ENCODE measurements at places on chromosomes 11 and 22.

GRCh38 chr11:119983240-119983732, 154.6 kb downstream of the TRIM29 start:
- no peak for DNase-seq

DNA sequence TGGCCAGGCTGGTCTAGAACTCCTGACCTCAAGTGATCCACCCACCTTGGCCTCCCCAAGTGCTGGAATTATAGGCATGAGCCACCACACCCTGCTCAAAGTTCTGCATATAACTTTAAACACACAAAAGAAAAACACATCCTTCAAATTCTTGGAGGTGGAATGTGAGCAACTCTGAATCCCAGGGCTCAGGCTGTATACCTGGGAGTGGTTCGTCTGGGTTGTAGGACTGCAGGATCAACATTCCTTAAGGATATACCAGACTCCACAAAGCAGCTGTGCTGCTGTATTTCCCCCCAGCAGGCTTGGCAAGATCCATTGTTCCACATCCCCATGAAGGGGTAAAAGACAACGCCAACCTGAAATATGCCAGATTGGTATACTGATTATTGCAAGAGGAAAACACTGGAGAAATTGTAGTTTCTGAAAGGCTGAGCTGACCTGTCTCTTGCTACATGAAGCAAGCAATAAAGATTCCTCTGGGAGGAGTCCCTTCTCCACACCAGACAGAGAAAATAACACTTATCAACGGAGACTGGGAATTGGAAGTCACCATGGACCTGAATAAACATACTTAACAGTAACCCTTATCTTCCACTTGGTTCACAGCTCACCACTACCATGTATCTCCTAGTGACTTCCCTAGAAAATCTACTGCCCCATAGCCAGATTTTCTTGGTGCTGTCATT, 12.2 kb upstream of the RPS3 start:
- no peak for DNase-seq

GRCh38 chr11:120197251-120197891, 13.5 kb upstream of the OAF start:
- DNase-seq: no peak

GRCh38 chr22:42688241-42689211, 32.1 kb downstream of the A4GALT start:
- peak; percentile 52 for DNase-seq

GRCh38 chr11:66619080-66619554, 2.7 kb downstream of the RBM14 start:
- DNase-seq: no peak

DNA sequence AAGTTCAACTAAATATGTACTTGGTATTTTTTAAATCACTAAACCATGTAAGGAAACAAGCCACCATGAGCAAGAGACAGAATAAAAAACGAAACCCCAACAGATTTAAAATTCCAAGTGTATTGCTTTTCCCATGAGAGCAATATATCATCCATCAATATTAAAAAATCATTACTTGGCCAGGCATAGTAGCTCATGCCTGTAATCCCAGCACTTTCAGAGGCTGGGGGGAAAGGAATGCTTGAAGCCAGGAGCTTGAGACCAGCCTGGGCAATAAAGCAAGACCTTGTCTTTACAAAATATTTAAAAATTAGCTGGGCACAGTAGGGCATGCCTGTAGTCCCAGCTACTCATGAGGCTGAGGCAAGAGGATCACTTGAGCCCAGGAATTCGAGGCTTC, 190.8 kb downstream of the TTC28 start:
- no peak for DNase-seq

- no peak for DNase-seq
Measured at GRCh38 chr11:60875366-60876167, 8.2 kb downstream of the ZP1 start.

GRCh38 chr22:26489447-26490036, 5.9 kb downstream of the SRRD start:
- DNase-seq: no peak

- DNase-seq: peak; percentile 13
Measured at GRCh38 chr11:6703247-6704063, 20.3 kb upstream of the MRPL17 start.

DNA sequence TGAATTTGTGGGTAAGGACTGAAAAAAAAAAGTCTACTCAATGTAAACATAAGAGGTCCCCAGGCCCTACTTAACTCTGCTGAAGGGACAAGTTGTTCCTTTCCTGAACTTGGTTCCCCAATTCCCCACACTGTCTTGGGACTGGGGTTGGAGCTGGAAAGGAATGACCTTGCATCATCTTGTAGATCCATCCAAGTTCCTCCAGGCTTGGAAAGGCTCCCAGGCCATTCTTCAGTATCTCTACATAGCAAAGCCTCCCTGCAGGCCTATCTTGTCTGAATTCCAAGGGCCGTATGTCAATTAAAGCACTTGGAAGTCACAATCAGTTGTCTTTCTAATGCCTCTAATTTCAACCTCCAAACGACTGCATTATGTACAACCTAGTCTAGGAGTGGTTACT, 361.2 kb downstream of the TMEM135 start:
- no peak for DNase-seq

DNA sequence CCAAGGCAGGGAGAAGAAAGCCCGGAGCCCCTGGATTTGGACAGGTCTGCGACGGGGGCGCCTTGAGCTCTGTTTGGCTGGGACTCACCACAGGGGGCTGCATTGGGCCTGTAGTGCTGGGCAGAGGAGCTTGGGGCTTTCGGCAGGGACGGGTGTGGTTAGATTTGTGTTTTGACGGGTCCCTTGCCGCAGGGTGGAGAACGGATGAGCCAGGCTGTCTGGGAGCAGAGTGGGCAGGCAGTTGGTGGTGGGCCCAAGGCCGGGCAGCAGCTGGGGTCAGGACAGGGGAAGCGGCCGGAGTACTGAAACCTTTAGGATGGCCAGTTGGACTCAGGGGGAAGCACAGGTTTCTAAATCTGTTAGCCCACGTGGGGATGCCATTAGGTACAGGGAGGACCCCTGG, 13.4 kb downstream of the C11orf24 start:
- DNase-seq: no peak

GRCh38 chr11:82701847-82702520, 31.7 kb downstream of the FAM181B start:
- DNase-seq: no peak

- no peak for DNase-seq
Measured at GRCh38 chr22:27206374-27207133, 549.2 kb downstream of the MIAT start.

DNA sequence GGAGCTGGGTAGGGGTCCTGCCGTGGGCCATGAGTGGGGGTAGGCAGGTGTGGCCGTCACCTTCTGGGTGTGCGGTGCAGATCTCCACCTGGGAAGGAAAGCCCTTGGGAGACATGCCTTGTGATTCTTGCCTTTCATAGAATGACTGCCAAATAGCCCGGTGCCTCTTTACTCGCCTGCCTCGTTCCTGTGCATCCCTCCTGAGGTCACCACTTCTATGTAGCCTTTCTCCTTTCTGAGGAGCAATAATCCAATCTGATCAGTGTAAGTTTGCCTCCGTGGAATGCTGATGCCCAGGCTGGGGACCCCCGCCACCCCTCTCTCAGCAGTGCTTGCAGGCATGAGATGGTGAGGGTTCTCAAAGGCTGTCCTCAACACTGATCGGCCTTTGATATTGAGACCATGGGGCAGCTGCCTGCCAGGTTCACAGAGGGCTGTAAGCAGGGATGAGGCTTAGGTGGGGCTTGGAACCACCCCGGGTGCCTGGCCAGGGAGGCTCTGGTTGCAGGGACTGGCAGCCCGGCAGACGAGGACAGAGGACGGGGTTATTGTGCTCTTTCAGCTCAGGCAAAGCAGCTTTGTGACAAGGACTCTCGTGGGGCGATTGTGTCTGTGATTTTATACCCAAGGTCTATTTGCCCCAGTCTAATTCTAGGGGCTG, 86.1 kb upstream of the WNT7B start:
- no peak for DNase-seq

GRCh38 chr22:44099696-44100095, 75.6 kb downstream of the PARVB start:
- DNase-seq: no peak

DNA sequence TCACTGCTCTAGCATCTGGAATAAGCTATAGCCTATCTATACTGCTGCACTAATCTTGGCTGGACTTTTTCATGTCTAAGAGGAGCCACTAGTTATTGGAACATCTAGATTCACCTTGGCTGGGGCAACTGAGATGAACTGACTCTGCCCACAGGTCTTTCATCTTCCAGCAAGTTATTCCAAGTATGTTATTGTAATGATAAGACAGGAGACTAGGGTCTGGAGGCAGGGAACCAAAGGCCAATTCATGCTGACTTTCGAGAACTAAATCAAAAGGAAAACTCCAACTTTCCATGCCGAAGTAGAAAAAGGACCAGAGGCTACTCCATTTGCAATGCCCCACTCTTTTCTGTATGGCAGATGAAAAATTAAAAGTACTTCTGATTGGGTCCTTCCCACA, 1243.0 kb upstream of the RAG2 start:
- no peak for DNase-seq

DNA sequence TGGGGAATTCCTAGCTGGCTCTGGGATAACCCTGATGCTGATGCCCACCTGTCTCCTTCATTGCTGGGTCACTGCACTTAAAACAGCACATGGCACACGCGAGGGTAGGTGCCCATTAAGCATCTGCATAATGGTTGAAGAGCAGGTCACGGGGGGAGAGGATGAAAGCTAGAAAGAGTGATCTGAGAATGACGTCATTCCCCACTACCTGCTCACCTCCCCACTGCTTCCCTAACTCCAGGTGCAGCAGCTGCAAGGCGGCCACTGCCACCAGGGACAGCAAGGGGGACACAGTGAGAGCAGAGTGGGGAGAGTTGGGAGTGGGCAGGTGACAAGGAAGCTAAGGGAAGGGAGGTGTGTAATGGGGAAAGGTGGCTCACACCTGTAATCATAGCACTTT, 27.0 kb downstream of the ADA2 start:
- DNase-seq: peak; percentile 18

DNA sequence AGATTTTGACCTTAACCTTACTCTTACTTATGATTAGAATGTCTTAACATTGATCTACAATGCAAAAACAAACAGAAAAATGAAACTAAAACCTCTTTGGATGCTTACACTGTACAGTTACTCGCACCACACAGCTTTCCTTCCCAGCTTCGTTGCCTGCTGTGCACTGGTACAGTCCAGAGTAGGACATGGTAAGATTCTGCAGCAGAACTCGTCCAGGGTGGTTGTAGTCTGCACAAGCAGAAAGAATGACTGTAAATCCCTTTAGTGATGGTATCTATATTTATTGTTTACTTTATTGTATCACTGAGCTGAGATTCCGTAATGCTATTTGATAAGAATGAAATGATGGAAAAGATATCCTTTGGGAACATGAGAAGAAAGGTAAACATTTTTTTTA, 21.0 kb upstream of the HSPA8 start:
- no peak for DNase-seq

DNA sequence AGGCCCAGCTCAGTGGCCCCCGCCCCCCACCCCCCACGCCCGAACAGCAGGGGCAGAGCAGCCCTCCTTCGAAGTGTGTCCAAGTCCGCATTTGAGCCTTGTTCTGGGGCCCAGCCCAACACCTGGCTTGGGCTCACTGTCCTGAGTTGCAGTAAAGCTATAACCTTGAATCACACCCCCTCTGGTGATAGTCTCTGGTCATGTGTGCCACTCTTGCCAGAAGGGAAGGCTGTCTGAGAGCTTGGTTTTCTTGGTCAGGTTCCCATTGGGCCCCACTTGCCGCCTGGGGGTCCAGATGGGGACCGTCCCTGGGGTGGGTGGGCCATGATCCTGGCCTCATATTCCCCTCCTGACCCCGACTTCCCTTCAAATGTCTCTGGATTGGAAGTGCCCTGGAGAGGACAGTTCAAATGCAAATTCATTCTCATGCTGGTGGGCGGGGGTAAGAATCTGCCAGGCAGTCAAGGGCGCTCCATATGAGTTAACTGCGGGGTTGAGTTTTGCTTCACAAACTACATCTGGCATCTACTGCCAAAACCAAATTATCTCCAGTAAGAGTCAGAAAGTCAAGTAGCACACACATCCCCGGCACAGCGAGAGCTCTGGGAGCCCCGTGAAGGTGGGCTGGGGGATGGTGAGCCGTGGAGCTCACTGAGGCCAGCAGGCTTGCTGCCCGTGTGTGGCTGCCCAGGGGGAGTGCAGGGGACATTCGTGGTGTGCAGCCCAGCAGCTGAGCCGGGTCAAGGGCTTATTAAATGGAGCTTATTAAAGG, 35.7 kb downstream of the B3GAT1 start:
- DNase-seq: no peak

GRCh38 chr11:119338318-119338890, 2.3 kb downstream of the C1QTNF5 start:
- no peak for DNase-seq

DNA sequence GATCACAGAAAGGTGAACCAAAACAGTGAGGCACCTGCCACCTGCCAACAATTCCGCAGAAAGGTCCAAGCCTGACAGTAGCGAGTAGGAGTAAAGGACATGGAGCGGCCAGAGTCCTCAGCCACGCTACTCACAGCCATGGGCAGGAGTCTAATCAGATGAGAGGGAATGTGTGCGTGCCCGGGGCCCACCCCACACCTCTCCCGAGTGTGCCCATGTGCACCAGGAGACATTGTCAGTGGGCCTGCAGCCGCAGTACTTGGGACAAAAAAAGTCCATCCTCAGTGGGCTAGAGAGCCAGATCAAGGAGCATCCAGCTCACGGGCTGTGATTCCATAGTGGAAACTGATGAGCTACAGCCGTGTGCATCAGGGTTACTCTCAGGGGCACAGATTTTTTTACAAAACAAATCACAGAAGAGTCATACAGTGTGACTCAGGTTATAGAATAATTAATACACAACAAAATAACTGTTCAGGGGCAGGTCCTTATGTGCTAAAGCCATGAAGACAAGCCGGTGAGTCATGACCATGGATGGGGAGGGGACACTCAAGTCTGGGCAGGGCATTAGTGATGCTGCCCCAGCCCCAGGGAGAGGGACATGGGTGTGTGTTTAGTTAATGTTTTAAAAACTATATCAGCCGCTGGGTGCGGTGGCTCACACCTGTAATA, 12.0 kb downstream of the SART1 start:
- no peak for DNase-seq

- no peak for DNase-seq
Measured at GRCh38 chr11:11988681-11989261, 19.7 kb downstream of the DKK3 start.

DNA sequence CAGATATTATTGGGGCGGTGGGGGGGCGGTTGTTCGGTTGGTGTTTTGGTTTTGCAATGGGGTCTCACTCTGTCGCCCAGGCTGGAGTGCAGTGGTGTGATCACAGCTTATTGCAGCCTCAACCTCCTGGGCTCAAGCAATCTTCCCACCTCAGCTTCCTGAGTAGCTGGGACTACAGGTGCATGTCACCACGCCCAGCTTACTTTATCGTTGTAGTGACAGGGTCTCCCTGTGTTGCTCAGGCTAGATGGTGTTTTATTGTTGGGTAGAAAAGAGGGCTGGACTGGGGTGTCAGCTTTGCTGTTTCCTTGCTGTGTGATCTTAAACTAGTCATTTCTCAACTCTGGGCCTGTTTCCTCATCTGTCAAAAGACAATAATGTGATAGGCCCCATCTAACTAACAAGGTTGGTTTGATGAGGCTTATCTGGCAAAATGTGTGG, 17.5 kb upstream of the MYH9 start:
- DNase-seq: no peak

- DNase-seq: no peak
Measured at GRCh38 chr11:82560836-82561235, 172.8 kb downstream of the FAM181B start.

GRCh38 chr11:87284306-87284705, 246.6 kb downstream of the TMEM135 start:
- no peak for DNase-seq

Measured in NCI-H2029 treated with DMSO at 0.1 percent for 48 hours (cell line).